ENCODE measurements at places on chromosomes 2 and 18.

GRCh38 chr2:184049566-184049965 lies 548.8 kb upstream of the ZNF804A start:
- DNase-seq: no peak

DNA sequence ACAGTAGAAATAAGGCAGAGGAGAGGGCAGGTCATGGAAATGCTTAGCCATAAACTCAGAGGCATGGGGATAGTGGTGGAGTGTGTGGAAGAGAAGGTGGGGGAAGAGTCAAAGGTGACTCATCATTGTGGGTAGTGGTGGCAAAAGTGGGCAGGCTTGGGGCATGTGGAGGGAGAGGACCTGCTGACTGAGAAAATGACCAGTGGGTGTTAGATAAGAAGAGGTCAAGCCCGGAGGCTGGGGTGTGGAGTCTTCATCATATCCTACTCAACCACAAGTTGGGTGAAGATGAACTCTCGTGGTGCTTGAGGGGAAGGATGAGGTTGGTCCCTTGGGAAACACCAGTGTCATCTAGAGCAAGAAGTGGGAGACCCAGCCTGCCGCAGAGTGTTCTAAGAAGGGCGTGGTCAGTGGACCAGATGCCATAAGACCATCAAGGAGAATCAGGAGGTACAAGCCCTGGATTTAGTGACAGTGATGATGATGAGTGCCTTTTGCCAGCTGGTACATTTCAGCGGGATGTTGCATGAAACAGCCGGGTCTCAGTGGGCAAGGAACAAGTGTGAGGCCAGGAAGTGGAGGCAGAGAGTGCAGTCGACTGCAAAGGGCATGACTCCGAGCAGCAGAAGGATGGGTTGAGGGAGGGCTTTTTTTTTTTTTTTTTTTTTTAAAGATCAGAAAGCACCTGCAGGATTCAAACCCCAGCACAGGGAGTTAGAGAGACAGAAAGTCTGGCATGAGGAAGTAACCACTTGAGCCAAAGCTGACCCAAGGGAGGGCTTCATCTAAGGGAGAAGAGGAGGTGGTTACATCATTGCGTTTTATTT lies 122.6 kb upstream of the SPRED2 start:
- DNase-seq: no peak

- DNase-seq: no peak
Measured at GRCh38 chr18:24735624-24736231, 275.3 kb downstream of the HRH4 start.

GRCh38 chr2:113112871-113113270 lies 14.5 kb upstream of the IL1RN start:
- DNase-seq: no peak

GRCh38 chr2:213766062-213766461 lies 481.8 kb downstream of the SPAG16 start:
- DNase-seq: no peak

GRCh38 chr2:28687640-28688385 lies 63.8 kb upstream of the PPP1CB start:
- no peak for DNase-seq

- DNase-seq: peak; percentile 88
Measured at GRCh38 chr2:172084645-172085459, 455 bp upstream of the DLX1 start.

DNA sequence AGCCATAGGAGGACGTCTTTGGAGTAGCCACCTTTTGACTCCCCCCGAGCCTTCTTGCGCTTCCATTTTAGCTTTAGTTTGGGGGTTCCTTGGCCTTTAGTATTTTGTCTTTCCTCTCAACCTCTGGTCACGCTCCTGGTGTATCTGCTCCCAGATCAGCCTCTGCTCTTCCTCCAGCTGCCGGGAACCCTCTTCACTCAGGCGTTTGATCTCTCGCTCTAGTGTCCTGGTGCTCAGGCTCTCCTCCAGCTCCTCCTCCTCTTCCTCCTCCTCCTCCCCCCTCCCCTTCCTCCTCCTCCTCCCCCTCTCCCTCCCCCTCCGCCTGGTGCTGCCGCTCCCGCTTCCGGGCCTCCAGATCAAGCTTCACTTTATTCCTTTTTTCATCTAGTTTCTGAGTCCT lies 1082.3 kb upstream of the TMEFF2 start:
- no peak for DNase-seq

GRCh38 chr2:182302174-182302573 lies 124.7 kb downstream of the PDE1A start:
- no peak for DNase-seq

Measured in SIG-M5 (cell line).